ENCODE measurements at places on chromosomes 7 and 10.

DNA sequence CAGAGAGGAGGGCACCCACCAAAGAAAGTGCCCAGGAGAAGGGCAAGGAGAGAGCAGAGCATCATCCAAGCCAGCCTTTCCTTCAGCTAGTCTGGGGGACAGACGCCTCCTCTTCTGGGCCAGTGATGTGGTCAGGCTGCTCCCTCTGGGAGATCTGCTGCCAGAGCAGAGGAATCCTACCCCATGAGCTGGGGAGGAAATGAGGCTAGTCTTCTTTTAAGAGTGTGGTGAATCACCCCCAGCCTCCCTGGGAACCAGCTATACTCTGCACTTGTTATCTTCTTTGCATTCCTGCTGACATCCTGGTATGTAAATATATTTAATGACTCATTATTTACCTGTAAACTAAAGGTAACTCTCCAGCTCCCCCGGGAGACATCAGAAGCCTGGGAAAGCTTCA is 41.6 kb upstream of the EPHB6 start:
- peak; percentile 35 for DNase-seq

DNA sequence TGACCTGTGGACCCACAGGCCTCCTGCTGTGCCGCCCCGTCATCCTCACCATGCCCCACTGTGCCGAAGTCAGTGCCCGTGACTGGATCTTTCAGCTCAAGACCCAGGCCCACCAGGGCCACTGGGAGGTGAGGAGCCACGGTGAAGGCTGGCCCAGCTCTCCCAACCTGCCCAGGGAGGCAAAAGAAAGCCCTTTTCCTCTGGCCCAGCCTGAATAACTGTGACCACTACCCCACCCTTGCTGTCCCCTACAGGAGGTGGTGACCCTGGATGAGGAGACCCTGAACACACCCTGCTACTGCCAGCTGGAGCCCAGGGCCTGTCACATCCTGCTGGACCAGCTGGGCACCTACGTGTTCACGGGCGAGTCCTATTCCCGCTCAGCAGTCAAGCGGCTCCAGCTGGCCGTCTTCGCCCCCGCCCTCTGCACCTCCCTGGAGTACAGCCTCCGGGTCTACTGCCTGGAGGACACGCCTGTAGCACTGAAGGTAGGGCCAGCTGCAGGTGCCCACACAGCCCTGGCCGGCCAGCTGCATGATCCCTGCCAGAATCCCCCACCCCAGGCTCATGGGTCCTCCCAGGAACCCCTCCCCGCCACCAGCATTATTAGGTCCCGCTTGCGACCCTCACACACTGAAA is 25.5 kb upstream of the SLC29A3 start:
- DNase-seq = no peak

- no peak for DNase-seq
Measured at GRCh38 chr7:68067845-68068244, 1071.2 kb downstream of the TYW1 start.

GRCh38 chr10:72096115-72097000 is 8.0 kb upstream of the SPOCK2 start:
- DNase-seq = no peak

DNA sequence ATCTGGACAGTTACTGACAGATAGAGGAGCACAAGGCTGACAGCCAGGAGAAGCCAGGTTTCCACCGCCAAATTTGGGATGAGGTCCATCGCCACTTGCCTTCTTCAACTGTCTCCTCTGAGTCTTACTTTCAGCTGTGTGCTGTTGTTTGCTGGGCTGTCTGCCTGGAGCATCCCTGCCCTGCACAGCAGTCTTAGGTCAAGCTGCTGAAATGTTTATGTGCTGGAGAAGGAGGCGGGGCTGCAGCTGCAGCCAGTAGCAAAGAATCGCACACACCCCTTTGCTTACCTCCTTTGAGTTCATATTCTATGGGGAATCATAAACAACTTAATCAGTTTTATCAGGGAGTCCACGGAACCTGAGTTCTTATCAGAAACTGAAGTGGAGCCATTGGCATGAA is 20.1 kb upstream of the CYP3A5 start:
- no peak for DNase-seq

GRCh38 chr7:2200584-2200980 is 32.2 kb downstream of the MAD1L1 start:
- DNase-seq = no peak

GRCh38 chr10:77904100-77904840 is 22.3 kb downstream of the DLG5 start:
- DNase-seq = no peak

DNA sequence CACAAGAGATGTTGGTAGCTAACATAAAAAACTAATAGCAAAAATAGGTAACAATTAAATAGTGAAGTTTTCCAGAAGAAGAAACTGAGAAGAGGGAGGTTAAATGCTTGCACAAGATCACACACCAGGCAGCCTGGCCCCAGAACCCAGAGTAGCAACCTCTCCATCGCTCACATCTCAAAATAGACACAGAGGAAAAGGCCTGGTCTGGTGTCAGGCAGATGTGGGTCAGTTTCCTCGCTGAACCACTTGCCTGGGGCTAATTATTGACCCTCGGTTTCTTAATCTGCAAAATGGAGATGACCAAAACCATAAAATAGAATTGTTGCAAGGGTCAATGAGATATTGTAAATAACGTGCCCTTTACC is 44.5 kb upstream of the STK17A start:
- DNase-seq = no peak

DNA sequence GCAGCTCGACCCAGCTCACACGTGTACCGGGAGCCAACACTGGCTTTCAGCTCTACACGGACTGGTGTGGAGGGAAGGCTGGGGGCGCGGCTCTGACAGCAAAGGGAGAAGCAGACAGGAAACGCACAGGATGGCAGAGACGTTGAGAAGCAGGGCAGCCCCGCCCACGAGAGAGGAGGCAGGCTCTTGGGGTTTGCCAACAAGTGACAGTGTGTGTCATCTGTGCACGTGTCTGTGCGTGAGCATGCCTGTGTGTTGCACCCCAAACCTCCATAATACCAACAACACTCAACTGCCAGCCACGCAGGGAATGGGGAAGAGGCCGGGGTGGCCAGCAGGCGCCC is 64.4 kb upstream of the PDGFA start:
- no peak for DNase-seq

GRCh38 chr7:97446361-97446760 is 285.5 kb upstream of the TAC1 start:
- no peak for DNase-seq

DNA sequence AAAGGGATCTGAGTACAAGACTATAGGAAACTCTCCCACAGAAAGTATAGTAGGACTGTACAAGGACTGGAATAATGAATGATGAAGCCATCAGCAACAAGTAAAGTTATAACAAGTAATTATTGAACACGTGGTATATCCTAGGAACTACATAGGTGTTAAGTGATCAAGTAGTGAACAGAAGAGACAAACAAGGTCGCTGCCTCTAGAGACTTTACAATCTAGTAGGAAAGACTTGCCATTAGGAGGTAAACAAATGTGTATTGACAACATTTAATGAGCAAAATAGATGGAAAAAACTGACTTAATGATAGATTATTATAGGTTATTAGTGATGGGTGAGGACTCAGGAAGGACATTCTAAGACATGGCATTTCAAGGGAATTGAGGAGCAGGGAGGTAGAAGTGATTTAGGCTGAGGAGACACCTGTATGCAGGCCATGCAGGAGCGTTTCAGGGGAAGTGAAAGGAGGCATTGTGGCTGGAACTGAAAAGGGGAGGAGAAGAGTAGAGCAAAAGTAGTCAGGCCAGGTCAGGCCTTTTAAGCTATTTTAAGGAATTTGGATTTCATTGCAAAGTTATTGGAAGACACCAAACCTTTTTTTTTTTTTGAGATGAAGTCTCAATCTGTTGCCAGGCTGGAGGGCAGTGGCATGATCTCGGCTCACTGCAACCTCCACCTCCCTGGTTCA is 8.5 kb upstream of the GLCCI1 start:
- DNase-seq = no peak

GRCh38 chr10:24333736-24334135 is 124.8 kb downstream of the KIAA1217 start:
- DNase-seq = no peak

DNA sequence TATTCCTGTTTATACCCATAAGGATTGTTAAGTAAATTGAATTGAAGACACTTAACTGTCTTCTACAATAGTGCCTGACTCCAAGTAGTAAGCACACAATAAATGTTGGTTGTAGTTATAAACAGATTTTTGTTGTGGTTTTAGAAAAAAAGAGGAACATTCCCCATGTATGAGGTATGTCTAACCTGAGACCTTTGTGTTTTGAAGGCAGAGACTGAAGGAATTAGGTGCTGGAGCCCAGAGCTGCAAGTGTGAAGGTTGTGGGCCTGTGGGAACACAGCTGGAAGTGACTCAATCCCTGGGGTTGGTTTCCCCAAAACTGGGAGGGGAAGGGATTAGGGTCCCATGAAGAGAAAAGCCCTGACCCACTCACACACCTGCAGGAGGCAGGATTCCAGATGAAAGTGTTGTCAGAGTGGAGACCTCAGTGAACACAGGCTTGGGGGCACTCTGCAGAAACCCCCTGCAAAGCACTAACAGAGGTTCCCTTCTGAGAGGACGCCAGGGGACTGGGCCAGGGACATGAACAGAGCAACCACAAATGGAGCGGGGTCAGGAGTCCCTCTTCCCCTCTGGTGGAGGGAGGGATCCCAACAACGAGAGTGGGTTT is 265.1 kb upstream of the KLF14 start:
- no peak for DNase-seq

GRCh38 chr10:60905580-60905979 is 38.4 kb downstream of the RHOBTB1 start:
- DNase-seq = no peak

DNA sequence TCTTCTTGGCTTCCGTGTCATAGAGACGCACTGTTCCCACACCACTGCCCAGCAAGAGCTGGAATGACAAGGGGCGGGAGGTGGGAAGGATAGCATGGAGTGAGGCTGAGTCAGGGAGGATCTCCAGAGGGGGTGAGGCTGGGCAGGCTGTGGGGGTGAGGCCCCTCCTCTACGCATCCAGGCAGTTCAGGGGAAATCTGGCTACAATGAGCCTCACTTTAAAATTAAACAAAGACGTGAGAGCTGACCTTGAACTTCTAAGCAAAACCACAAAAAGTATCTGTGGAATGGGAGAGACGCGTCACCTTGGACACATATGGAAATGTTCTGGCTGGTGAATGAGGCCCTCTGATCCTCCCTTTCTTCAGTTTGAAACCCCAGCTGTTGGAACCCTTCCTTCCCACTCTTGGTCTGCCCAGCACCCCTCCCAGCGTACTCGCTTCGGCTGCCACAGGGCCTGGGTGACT is 17.7 kb downstream of the WDR91 start:
- no peak for DNase-seq

GRCh38 chr10:50387007-50387731 is 135.9 kb upstream of the ASAH2 start:
- no peak for DNase-seq

DNA sequence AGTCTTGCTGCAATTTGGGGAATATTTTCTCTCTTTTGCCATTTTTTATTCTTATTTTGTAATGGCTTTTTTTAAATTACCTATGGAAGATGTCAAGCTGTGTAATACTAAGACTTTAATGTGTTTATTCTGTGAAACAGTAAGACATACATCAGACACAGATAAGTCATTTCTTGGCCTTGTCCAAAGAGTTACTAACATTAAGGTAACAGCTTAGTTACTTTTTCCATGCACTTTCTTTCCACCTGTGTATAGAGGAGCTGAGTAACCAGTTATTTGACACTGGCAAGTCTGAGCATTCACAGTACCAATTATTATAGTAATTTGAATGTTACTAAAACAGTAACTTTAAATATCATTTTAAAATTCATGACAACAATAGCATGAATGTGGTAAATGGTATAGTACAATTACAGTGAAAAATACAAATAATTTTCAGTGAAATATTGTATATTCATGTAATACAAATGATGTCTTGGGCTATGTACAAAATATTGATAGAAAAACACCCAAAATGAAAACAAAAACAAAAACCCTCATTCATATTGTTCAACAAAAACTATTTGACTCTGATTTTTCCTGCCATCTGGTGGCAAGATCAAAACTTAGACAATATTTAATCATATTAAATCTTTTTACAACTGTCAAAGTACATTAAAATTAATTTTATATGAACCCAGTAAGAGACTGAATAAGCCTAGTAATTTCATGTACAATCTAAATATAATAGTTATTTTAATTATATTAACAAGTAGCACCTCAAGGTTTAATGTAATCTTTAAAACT is 259.8 kb upstream of the SEMA3A start:
- no peak for DNase-seq

DNA sequence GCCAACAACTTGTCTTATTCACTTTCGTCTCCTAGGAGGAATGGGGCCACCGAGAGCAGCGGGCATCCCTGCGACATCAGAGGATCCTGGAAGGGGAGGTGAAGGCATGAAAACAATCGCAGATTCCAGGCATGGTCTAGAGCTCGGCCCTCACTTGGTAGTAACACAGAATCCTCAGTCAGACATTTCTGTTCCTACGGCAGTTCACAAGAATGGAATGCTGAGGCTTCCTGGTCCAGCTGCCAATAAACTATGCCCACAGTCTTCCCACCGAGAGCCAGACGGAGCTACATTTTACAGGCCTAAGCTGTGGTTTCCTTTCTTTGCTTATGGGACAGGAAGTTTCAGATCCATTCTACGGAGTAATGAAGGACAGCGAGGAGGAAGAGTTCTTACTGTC is 75.8 kb downstream of the OR13A1 start:
- no peak for DNase-seq

- no peak for DNase-seq
Measured at GRCh38 chr7:131933751-131934289, 377.4 kb upstream of the PODXL start.

DNA sequence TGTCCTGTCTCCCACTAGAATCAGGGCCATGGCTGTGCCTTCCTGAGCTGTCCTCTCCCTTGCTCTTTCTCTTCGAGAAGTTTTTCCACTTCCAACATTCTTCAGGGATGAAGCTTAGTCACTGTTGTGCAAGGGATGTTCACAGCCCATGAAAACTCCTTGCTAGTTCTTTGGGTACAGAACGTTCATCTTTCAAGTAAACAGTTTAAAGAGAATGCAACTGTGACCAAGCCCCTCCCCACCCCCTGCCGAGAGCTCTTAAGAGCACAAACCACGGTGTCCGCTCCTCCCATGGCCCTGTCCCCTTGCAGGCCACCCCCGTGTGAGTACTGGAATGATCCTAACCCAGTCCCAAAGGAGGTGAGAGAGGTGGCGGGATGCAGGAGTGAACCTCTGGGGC is 161.1 kb upstream of the RHEB start:
- no peak for DNase-seq

GRCh38 chr10:102311025-102311420 is 65.7 kb downstream of the GBF1 start:
- no peak for DNase-seq

- DNase-seq = no peak
Measured at GRCh38 chr7:28627263-28627653, 214.9 kb downstream of the CREB5 start.

All from HS-5 (cell line).